ENCODE measurements at places on chromosomes 13 and 19.

DNA sequence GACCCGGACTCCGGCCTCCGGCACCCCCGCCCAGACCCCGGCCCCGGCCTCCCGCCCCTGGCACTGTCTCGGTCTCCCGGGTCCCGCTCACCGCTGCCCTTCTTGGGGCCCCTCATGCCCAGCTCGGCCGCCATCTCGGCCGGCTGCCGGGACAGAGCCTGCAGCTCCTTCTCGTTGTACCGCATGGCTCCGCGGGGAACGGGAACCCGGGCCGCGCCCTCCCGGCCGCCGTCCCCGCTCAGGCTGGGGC lies 140 bp downstream of the PLEKHJ1 start:
- peaks cover 70% of the 10 kb centered on the region for H3K4me1 ChIP-seq
- no peak overlapping the region for H3K27ac ChIP-seq
- no peaks in the 10 kb centered on the region for H3K27me3 ChIP-seq
- H3K36me3 ChIP-seq, result peaks cover 17% of the 10 kb centered on the region

GRCh38 chr13:86559901-86560300 lies 760.7 kb upstream of the SLITRK6 start:
- no peaks in the 10 kb centered on the region for H3K36me3 ChIP-seq
- no peaks in the 10 kb centered on the region for H3K4me1 ChIP-seq
- no peak for DNase-seq
- H3K27me3 ChIP-seq, result no peaks in the 10 kb centered on the region

GRCh38 chr19:56223481-56223880 lies 21.4 kb downstream of the ZSCAN5C start:
- H3K27ac ChIP-seq, result no peak overlapping the region
- no peaks in the 10 kb centered on the region for H3K36me3 ChIP-seq
- DNase-seq, result no peak
- H3K27me3 ChIP-seq, result peaks cover 2% of the 10 kb centered on the region
- H3K4me3 ChIP-seq, result no peak overlapping the region

DNA sequence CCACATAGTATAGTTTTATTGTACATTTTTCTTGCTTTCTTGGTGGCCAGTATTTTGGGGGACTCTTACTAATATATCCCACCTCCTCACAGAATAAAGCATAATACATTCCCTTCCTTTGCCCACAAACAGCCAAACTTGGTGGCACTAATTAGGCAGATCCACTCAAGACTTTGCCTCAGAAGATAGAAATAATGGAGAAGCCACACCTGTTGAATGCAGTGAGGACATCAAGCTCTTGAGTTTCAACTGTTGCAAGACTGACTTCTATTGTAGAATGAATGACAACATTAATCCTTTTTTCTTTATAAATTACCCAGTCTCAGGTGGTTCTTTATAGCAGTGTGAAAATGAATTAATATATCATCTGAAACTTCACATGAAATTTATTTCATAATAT lies 1183.6 kb upstream of the ATXN8OS start:
- no peaks in the 10 kb centered on the region for H3K36me3 ChIP-seq
- no peaks in the 10 kb centered on the region for H3K27me3 ChIP-seq
- H3K4me3 ChIP-seq, result no peak overlapping the region

GRCh38 chr19:12788042-12788681 lies 3.1 kb upstream of the JUNB start:
- peaks cover 65% of the 10 kb centered on the region for H3K4me1 ChIP-seq
- no peaks in the 10 kb centered on the region for H3K27me3 ChIP-seq
- no peaks in the 10 kb centered on the region for H3K36me3 ChIP-seq

- no peak overlapping the region for H3K27ac ChIP-seq
- no peak for DNase-seq
- H3K4me1 ChIP-seq, result peaks cover 19% of the 10 kb centered on the region
These were observed 1.1 kb upstream of the NEK3 start for GRCh38 chr13:52160506-52160905.

GRCh38 chr19:15304140-15304705 lies 28.1 kb downstream of the BRD4 start:
- no peaks in the 10 kb centered on the region for H3K27me3 ChIP-seq
- H3K4me1 ChIP-seq, result peaks cover 68% of the 10 kb centered on the region
- no peak for DNase-seq
- no peak overlapping the region for H3K4me3 ChIP-seq
- H3K36me3 ChIP-seq, result no peaks in the 10 kb centered on the region
- H3K27ac ChIP-seq, result no peak overlapping the region

- H3K36me3 ChIP-seq, result no peaks in the 10 kb centered on the region
- H3K27ac ChIP-seq, result no peak overlapping the region
- no peak overlapping the region for H3K4me3 ChIP-seq
- no peak for DNase-seq
- H3K27me3 ChIP-seq, result no peaks in the 10 kb centered on the region
These were observed 68.2 kb downstream of the LATS2 start for GRCh38 chr13:20993211-20993610.

GRCh38 chr19:11069561-11069960 lies 19.7 kb upstream of the LDLR start:
- no peaks in the 10 kb centered on the region for H3K4me1 ChIP-seq
- H3K27me3 ChIP-seq, result no peaks in the 10 kb centered on the region
- H3K36me3 ChIP-seq, result peaks cover 7% of the 10 kb centered on the region

- H3K4me3 ChIP-seq, result no peak overlapping the region
- H3K27me3 ChIP-seq, result no peaks in the 10 kb centered on the region
- H3K27ac ChIP-seq, result no peak overlapping the region
- no peaks in the 10 kb centered on the region for H3K4me1 ChIP-seq
- DNase-seq, result no peak
These were observed 440.0 kb downstream of the RFC3 start for GRCh38 chr13:34257966-34258365.

DNA sequence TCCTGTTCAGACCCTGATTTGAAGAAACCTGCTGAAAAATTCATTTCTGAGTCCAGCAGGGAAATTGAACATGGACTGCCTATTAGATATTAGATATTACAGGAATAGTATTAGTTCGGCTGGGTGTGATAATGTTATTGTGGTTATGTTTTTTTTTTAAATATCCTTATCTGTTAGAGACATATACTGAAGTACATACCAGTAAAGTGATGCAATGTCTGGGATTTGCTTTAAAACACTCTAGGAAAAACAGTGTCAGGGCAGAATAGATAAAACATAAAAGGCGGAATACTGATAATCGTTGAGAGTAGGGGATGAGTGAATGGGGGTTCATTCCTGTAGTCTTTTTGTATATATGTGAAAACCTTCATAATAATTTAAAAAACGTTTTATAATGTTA lies 28.7 kb upstream of the AMER2 start:
- no peaks in the 10 kb centered on the region for H3K36me3 ChIP-seq
- H3K4me3 ChIP-seq, result no peak overlapping the region
- H3K27ac ChIP-seq, result no peak overlapping the region
- H3K27me3 ChIP-seq, result peaks cover 17% of the 10 kb centered on the region
- no peaks in the 10 kb centered on the region for H3K4me1 ChIP-seq

GRCh38 chr19:46515879-46516350 lies 20.2 kb upstream of the PNMA8B start:
- no peak overlapping the region for H3K27ac ChIP-seq
- peaks cover 42% of the 10 kb centered on the region for H3K4me1 ChIP-seq
- H3K36me3 ChIP-seq, result no peaks in the 10 kb centered on the region
- no peak overlapping the region for H3K4me3 ChIP-seq
- no peaks in the 10 kb centered on the region for H3K27me3 ChIP-seq

GRCh38 chr13:24764276-24764630 lies 284 bp downstream of the RNF17 start:
- no peaks in the 10 kb centered on the region for H3K4me1 ChIP-seq
- peaks cover 3% of the 10 kb centered on the region for H3K27me3 ChIP-seq
- H3K4me3 ChIP-seq, result no peak overlapping the region
- H3K27ac ChIP-seq, result no peak overlapping the region
- no peaks in the 10 kb centered on the region for H3K36me3 ChIP-seq

Measured in T-cell (primary cell).